ENCODE measurements at places on chromosomes 1 and 21.

- DNase-seq = peak; percentile 52
Measured at GRCh38 chr1:243325305-243325890, 69.6 kb downstream of the SDCCAG8 start.

GRCh38 chr1:248853663-248854375 is 5.1 kb downstream of the ZNF692 start:
- no peak for DNase-seq

- no peak for DNase-seq
Measured at GRCh38 chr21:16592381-16592780, 862.6 kb downstream of the USP25 start.

- DNase-seq = no peak
Measured at GRCh38 chr1:93804412-93804811, 74.6 kb downstream of the DNTTIP2 start.

DNA sequence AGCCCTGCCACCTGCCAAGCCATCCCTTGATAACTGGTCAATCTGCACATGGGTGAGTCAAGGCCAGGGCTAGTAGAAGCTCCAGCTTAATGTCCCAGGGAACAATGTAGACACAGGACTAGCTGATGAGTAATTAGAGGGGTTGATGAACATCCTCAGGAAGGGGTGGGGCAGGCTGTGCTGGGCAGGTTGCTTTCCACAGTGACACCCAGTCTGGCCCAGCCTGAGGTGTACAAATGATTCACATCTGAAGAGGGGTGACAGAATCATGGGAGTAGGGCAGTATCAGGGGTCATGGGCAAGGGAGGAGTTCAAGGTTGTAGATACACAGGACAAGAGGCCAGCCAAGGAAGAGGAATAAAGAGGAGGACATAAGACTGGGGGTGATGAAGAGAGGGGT is 4.3 kb downstream of the LPAR3 start:
- no peak for DNase-seq

GRCh38 chr1:232765542-232765941 is 39.7 kb upstream of the MAP10 start:
- no peak for DNase-seq

DNA sequence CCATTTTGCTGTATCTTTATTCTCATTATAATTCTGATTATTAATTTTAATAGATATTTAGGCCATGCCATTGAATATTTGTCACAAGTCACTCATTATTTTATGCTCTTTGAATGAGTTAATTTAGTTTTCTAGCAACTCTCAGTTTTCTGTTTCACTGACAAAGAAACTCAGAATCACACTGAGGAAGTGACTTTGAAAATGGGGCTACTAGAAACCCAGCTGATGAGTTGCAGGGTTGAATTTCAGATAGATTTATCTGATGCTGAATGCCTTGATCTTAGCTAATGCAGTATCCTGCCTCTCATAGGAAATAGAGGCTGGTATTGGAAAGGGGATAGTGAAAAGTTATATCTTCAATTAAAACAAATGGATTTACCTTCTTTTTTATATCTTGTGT is 67.4 kb upstream of the PLA2G4A start:
- no peak for DNase-seq

GRCh38 chr1:78836726-78837125 is 169.8 kb downstream of the ADGRL4 start:
- DNase-seq = no peak

GRCh38 chr1:214018386-214019268 is 30.9 kb downstream of the PROX1 start:
- DNase-seq = no peak

- DNase-seq = no peak
Measured at GRCh38 chr1:219161371-219161770, 12.3 kb upstream of the LYPLAL1 start.

DNA sequence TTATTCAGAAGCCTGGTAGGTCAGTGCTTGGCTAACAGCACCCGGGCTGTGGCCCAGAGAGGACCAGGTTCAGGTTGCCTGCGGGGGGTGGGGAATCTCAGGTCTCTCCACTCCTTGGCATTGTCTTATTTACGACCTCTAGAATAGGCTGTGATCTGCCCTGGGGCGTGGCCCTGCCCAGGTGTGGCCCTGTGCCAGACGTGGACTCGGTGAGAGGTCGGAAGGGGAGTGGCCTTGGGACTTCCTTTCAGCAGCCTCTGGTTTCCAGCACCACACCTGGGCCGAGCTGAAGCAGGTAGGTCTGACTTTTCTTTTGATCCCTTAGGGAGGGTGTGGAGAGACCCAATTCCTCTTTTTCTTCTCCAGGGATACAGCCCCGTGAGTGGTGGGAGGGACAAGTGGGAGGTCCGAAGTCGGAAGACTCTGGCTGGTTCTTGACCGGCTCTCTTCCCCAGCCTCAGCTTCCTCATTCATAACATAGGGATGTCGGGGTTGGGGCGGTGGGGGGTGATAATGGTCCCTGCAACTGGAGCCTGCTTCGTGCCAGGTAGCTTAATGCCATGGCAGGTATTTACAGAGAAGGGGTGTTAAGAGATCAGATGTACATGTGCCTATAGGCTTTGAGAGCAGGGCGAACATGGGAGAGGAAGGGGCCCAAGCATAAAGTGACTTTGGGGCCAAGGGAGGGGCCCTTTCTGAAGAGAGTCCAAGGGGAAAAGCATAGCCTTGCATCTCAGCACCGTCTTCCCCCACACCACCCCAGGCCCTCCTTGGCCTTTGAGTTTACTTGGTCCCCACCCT is 16.5 kb downstream of the ACOT11 start:
- peak; percentile 96 for DNase-seq

- DNase-seq = no peak
Measured at GRCh38 chr1:16981269-16981849, 939 bp upstream of the MFAP2 start.

DNA sequence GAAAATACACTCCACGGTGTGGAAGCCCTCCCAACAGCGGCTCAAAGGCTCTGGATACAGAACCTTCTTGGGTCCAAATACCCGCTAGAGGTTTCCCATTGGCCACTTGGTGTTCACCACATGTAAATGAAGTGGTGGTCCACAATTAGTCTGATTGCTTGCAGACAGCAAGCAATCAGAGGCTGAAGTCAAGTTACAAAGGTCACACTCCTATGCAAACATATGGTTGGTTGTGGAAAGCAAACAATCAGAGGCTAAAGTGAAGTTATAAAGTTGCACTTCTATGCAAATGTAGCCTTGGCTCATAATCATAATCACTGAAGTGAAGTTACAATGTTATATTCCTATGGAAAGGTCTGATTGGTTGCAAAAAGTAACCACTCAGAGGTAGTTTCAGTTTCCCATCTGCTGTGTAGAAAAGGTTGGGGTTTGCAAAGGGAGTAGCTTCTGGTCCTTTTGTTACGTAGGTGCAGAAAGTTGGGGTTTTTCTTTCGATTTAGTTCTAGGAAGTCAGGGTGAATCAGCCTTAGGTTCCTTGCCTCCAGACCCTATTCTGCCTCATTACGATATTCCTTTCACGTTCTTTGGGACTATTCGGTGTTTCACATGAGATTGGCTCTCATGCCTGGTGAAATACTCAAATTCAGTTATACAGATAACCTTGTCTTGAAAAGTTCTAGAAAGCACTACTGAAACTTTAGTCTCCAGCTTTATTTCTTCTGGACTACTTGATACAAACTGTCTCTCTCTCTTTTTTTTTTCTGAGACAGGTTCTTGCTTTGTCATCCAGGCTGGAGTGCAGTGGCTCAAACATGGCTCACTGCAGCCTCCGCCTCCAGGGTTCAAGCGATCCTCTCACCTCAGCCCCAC is 36.7 kb upstream of the MTF2 start:
- DNase-seq = peak; percentile 46

GRCh38 chr1:235270625-235271024 is 57.4 kb downstream of the ARID4B start:
- DNase-seq = no peak

DNA sequence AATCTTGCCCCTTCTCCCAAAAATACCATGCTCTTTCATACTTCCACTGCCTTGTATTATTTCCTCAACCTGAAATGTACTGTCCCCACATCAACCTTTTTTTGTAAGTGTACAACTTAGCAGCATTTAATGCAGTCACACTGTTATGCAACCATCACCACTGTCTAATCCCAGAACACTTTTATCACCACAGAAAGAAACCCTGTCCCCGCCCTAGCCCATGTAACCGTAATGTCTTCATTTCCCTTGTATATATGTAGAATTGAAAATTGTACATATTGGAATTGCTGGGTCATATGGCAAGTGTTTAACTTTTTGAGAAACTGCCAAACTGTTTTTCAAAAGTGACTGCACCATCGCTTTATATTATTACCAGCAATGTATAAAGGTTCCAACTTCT is 37.4 kb downstream of the PTP4A2 start:
- DNase-seq = no peak

DNA sequence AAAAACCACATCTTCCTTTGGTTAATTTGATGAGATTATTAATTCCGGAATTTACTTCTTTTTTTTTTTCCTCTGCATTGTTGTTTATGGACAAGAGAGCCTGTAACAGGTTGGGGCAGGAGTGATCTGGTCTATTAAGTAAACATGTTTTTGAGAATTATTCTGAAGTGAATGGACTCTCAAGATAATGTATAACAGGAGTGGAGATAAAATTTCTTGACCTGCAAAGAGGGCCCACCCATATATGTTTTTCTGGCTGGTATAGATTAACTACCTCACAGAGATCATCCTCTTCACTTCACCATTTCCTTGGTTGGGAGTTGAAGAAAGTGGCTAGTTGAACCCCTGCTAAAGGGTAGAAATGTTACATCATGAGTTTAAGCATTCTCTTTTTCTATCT is 10.7 kb downstream of the DDI2 start:
- no peak for DNase-seq

DNA sequence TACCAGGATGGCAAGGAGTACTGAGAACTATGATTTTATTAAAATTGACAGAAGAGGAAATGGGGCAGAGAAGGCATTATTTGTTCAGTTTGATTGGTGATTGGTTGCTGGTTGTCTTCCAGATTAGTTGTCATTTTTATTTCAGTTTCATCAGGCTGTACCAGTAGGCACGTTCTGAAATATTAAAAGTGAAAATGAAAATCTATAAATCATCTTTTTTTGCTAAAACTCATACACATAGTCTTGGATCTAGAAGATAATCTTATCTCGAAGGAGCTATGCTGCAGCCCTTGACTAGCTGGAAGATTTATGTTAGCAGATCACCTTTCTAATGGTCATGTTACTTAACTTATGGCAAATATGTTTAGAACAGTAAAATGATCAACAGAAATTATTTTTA is 29.0 kb downstream of the NEK7 start:
- DNase-seq = no peak

DNA sequence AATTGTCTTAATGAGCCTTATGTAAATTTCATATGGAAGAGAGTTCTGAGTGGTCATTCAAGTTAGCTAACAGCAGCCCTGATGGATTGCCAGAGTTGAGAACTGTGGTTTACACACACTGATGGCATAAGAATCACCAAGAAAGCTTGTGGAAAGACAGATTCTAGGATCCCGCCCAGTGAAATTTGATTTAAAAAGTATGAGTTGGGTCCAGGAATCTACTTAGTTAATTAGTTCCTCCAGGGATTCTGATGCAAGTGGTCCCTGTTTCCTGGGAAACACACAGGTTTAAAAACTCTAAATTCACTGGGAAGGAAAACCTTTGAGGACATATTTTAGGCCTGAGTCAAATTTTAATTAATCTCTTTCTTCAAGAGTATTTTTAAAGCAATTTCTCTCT is 144.3 kb downstream of the NTPCR start:
- no peak for DNase-seq

DNA sequence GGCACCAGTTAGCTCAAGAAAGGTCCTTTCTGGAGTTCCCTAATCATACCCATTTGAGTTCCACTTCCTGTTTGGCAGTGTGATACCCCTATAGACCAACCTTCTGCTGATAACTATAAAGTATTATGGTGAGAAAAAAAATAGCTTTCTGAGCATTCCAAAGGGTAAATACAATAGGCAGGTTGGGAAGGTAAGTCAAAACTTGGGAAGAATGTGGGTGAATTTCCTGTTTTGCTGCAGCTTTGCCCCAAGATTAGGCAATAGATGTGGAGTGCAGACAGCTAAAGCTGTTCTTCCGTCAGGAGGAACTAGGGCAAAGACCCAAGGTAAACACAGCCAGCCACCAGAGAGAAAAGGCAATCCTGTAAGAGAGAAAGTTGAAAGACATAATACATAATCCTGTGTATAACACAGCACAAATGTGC is 49.9 kb upstream of the GUCA2A start:
- DNase-seq = no peak

- no peak for DNase-seq
Measured at GRCh38 chr1:89047734-89048133, 17.3 kb downstream of the GBP1 start.

DNA sequence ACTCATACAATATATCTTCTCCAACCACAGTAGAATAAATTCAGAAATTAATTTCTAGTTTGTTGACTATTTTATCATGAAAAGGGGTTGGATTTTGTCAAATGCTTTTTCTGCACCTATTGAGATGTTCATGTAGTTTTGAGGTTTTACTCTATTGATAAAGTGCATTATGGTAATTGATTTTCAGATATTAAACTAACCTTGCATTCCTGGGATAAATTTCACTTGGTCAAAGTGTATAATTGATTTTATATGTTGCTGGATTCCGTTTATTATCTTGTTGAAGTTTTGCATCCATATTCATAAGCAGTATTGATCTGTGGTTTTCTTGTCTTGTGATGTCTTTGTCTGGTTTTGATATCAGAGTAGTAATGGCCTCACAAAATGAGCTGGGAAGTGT is 34.4 kb upstream of the HYI start:
- no peak for DNase-seq

DNA sequence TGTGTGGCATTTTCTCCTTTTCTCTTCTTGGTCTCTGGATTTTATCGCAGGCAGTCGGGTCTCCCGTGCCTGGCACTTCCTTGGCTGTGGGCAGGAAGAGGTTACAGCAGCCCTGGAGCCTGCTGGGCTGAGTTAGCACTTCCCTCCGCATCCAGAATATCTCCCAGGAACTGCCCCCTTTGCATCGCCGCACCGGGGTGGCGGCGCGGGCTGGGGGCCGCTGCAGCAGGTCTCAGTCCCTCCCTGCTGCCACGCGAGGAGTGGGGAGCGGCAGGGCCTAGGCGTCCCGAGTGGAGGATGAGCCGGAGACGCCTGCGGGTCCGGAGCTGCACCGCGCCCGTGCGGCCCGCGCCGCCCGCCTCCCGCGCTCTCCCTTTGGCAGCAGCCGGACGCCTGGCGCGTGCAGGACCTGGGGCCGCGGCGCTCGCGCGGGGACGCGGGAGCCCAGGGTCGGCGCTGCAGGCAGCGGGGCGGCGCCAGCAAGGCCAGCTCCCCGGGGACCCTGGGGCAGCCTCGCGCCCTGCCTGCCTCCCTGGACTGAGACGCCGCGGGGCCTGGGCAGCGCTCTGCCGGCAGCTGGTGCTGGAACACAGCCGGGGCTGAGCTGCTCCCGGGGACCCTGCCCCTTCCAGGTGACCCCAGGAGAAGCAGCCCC is 192.8 kb downstream of the PRDM2 start:
- no peak for DNase-seq

All from LoVo (cell line).